ENCODE measurements at places on chromosomes 1 and 21.
A peak's percentile ranks its signal among the peaks of the same experiment; 100 is the strongest.

- DNase-seq: no peak
Observed at GRCh38 chr21:20511216-20511880, 486.9 kb upstream of the NCAM2 start.

DNA sequence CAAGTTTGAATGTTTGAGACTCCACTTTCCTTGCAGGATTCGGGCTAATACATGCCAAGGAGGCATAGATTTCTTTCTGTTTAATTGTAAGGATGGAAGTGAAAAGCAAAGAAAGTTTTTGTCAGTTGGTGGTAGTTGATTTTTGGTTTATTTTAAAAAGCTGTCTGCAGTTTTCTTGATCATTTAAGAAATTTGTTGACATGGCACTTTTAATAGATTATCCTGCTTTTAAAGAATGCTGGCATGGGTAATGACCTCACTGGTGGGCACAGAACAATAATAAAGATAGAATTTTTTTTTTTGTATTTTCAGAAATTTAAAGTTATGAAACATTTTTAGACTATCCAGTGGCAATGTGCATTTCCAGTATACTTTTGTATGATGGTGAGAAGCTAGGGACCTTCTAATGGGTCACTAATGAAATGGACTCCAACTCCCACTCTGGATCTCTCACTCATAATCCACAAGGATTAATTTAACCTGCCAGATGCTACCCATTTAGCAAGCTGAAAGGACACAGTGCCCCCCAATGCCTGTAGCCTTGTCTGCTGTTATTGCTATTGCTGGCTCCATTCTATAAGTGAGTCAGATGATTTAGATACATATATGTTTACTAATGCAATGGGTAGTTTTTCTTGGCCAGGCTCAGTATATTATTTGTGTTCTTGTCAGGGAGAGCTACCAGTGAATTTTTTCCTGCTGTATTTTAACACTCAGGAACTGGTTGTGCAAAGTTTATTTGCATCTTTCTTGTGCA lies 190.2 kb upstream of the SGIP1 start:
- no peak for DNase-seq

- DNase-seq: no peak
Observed at GRCh38 chr1:164999146-164999545, 357.4 kb downstream of the LMX1A start.

DNA sequence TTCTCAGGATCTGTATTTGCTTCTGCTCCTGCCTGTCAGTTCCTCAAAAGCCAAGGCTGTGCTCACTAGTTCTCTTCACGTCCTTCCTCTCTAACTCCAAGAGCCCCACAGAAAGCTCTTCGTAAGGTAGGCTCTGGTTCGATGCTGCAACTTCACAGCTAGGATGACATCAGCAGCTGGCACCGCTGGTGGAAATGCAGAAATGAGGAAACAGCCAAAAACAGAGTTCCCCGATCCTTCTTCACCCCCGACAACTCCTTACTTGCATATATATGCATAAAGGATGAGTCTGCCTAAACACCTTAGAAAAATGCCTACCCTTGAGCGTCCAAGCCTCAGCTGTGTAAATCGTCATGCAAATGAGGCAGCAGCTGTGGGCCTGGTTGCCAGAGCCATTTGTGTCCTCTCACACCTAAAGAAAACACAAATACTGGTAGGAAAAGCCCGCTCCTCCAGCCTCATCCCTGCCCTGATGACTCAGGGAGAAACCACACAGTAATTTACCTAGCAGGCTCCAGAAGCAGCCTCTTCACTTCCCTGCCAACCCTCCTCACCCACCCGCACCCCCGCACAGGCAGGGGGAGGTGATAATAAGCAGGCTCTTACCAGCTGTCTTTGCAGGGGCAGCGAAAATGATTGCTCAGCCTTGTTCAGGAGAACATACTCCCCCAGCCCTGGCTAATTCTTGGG lies 28.2 kb downstream of the BATF3 start:
- no peak for DNase-seq

DNA sequence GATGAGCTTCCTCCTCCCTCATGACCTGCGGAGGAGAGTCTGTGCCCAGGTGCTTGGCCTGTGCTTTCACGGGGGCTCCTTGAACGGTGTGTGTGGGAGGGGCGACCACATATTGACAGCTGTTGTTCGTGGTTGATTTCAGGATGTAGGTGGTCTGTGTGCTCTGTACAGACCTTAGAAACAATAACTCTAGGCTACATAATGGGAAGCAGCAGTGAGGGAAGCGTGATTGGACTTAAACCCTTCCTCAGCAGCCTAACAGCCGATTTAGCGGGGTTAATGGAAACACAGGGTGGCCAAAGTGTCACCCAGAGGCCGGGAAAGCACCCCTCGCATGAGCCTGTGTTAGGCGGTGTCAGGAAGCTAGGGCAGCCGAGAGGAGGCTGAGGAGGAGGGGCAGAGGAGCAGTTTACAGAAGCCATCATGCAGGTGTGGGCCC lies 56.0 kb downstream of the TBCE start:
- DNase-seq: peak; percentile 9

DNA sequence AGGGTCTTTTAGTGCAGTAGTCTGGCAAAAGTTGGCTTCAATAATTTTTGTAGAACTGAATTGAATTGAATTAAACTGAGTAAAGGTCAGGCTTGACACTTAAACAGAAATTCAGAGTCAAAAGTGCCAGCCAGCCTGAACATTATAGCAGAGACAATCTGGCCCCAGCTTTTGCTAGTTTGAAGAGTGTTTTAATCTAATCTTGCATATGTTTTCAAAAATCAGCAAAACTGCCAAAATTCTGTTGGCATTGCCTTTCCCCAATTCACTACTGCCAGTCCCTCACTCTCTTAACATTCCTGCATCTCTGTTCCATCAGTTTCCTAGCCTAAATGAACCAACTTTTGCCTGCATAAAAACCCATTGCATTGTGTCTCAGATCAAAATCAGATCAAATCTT lies 403.8 kb downstream of the NUF2 start:
- no peak for DNase-seq

GRCh38 chr1:180854001-180854400 lies 58.7 kb upstream of the KIAA1614 start:
- no peak for DNase-seq

- no peak for DNase-seq
Observed at GRCh38 chr21:21007606-21008005, 9.4 kb downstream of the NCAM2 start.

GRCh38 chr1:211895126-211895759 lies 64.7 kb upstream of the LPGAT1 start:
- DNase-seq: no peak

GRCh38 chr1:18009055-18009454 lies 98.5 kb upstream of the IGSF21 start:
- no peak for DNase-seq

DNA sequence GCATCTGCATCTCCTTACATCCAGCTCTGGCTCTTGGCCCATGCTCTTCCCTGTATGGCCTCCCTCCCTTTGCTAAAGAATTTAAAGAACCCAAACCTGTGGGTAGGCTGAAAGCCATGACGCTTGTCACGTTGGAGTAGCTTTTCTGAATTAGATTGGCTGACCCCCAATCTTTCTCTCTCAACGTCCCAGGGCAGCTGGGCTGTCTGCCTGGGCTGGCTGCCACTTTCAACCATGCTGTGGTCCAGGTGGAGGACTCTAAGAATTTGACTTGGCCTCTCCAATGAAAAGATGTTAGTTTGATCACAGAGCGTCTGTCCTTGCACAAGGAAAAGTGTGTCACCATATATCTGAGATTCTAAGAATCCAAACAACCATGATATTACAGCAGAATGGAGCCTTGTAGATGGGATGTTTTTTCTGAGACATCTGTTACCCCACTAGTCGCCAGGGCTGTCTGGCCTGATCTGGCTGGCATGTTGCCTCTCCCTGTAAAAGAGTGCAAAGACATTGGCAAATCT lies 6.5 kb upstream of the IGSF3 start:
- no peak for DNase-seq

GRCh38 chr1:112744009-112744578 lies 29.0 kb upstream of the PPM1J start:
- no peak for DNase-seq

DNA sequence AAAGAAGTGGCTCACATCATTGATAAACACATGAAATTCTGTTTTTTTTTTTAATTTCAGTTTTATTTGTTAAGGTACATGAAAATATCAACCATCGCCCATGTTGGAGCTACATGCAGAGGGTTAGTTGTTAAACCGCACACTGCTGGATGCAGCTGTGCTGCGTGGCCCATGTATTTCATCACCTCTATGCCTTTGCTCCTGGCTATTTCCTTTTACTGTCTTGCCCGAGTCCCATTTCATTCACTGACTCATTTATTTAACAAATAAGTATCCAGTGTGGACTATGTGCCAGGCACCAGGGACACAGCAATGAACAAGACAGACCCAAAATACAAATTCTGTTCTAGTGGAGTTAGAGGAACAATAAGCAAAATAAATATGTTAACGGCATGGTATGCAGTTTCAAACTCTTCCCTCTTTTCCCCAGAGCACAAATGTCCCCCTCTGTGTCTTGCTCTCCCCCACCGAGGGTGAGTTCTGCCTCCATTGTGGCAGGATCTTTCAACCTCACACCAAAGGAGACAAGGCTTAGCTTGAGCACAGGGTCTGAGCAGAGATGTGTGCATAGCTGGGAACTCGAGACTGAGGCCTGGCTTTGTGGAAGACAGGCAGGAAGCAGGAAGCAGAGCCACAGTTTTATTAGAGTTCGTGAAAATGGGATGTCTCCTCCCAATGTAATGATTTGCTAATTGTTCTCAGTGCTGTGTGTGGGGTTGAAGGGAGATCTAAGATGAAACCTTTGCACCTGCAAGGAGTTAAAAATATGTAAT lies 44.6 kb downstream of the MAN1C1 start:
- no peak for DNase-seq

GRCh38 chr1:151939779-151940178 lies 30.5 kb upstream of the THEM4 start:
- no peak for DNase-seq

DNA sequence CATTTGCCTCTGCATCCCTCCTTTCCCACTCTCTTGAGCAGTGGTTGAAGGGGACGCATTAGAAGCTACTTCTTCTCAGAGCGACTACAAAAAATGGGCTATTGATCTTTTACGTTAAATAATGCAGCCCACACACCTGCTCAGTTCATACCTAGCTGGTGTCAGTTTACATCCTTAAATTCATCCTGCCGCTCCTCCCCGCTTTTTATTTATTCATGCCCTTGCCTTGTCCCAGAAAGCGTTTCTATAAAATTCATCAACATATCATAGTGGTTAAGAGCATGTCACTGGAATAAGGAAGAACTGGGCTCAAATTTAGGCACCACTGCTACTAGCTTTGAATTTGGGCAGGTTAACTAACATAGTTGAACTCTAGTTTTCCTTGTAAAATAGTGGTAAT lies 66.0 kb upstream of the TINAGL1 start:
- no peak for DNase-seq

DNA sequence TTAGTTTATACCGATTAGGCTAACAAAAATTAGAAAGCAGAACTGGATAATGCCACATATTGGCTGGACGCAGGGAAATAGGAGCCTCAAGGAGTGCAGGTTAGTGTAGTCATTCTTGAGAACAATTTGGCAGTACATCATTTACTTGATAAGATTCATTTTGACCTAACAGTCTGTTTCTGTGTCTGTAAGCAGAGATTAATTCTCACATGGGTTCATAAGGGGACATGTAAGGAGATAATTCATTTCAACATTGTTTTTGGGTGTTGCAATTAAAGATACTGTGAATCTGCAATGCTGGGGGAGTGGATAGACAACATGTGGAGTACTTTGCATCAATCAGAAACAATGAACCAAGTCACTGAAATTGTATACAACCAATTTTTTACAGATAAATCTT lies 32.0 kb downstream of the AGO3 start:
- no peak for DNase-seq

GRCh38 chr1:82542766-82543165 lies 742.0 kb downstream of the ADGRL2 start:
- DNase-seq: no peak

GRCh38 chr1:198936371-198937083 lies 297.7 kb downstream of the PTPRC start:
- DNase-seq: no peak

DNA sequence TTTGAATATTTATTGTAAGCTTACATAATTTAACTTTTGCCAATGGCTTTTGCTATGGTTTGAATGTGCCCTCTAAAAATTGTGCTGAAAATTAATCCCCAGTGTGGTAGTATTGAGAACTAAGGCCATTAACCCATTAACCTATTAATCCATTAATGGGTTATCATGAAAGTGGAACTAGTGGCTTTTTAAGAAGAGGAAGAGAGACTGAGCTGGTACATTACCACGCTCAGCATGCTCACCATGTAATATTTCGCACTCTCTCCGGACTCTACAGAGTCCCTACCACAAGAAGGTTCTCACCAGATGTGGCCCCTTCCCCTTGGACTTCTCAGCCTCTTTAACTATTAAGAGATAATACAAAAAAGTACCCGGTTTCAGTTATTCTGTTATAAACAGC lies 164.4 kb upstream of the ZRANB2 start:
- no peak for DNase-seq

- peak; percentile 12 for DNase-seq
Observed at GRCh38 chr1:223331301-223331700, 32.7 kb downstream of the SUSD4 start.

GRCh38 chr1:207839083-207839413 lies 71.9 kb downstream of the CD34 start:
- no peak for DNase-seq

DNA sequence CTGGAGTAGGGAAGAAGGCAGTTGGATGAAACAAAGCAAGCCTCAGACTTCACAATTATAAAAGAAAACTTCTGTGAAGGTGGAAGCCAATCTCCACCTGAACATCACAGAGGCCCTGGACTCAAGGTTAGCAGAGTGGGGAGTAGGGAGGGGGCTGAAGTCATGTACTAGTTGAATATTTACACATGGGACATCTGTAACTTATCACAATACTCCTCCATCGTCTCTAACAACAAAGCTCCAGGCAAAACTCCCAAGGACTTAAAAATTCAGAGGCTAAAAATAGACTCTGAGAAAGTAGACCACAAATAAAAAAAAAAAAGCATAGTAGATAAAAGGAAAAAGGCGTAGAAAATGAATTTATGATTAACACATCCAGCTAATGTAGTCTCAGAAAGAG lies 326.3 kb upstream of the PKN2 start:
- DNase-seq: no peak

DNA sequence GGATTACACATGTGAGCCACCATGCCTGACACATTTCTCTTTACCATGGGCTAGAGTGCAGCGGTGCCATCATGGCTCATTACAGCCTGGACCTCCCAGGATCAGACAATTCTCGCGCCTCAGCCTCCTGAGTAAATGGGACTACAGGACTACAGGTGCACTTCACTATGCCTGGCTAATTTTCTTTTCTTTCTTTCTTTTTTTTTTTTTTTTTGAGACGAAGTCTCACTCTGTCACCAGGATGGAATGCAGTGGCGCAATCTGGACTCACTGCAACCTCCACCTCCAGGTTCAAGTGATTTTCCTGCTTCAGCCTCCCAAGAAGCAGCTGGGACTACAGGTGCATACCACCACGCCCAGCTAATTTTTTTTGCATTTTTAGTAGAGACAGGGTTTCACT lies 14.8 kb upstream of the KIF1B start:
- DNase-seq: no peak
